ENCODE measurements at places on chromosomes 13 and 19.

DNA sequence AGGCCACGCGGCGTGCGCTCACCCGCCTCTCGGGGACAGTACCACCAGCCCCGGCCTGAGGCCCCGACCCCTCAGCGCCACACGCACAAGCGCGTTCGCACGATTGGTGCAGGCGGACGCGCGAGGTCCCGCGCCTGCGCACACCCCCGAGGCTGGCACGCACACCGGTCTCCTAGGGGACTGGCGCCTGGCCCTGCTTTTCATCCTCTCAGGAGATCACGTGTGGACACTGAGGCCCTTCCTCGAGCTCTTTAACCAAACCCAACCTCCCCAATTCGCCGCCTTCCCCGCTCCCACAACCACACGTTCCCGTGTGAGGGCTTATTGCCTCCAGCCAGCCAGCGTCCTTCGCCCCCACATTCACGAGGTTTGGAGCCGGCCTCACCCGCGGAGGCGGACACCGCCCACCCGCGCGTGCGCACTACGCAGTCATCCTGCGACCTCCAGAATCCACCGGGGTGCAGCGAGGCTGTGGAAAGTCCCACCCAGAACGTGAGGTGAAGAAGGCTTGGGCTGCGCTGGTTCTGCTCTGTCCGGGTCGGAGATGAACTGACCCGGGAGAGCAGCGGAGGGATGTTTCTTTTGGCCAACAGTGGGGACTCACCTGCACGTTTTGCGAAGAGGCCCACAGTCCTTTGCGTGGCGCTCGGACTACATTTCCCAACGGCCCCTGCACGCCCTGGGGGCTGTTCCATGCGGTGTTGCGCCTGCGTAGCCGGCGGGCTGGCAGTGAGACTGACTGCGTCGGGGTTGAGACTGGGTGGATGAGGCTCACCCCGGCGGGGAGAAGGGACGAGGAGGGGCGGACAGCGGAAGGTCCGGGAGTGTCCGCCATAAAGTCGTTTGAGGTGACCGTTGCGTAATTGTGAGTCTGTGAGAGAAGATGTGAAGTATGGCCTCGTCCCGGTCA, 539 bp upstream of the ZNF667 start:
- DNase-seq: peak; percentile 94

DNA sequence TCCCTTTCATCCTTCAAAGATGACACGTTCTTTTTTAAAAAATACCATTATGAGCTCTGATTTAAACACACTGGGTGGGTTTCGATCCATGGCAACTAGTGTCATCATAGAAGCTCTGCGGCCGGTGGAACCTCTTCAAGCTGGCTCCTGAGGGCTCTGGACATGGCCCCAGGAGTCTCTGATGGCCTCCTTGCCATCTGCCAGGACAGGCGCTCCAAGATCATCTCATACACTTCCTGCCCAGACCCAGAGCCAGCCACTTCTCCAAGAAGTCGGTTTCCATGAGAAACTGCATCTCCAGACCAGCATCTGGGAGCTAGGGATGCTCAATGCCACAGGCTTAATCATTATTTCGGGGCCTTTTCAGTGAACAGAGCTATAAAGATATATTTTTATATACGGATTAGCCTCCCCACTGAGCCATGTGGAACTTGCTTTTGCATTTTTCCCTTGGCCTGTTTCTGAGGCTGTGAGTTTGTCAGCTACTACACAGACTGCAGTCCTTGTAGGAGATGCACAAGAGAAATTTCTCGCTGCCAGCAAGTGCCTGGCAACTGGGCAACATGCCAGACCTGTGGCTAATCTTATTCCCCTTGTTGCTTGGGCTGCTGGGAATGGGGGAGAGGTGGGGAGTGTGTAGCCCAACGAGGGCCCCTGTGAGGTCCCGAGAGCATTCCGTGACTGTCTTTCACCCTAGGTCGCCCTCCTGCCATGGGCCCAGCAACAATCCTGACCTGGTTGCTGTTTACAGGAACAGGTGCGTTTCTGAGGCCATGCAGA, 15.9 kb downstream of the SUGP1 start:
- no peak for DNase-seq

DNA sequence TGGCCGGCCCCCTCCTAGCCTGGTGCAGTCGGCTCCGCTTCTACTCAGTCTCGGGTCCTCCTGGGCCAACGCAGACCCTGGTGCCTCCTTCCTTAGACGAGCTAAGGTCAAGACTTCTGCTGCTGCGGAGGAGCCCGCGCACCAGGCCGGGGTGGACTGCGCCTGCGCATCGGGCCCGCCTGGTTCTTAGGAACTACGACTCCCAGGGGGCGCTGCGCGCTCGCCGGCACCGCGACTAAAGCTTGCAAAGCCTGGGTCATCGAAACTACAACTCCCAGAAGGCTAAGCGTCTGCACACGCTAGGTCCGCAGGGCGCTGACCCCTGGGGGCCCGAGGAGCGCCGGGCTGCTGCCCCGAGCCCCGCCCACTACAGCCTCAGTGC, at the start of gene ZNF835:
ZNF835 (minus strand) TSS at position 145 of the 382 bp plus-strand sequence. CDS start 6,559 bp downstream, outside the sequence.
- DNase-seq: peak; percentile 29

- no peak for DNase-seq
Measured at GRCh38 chr19:45114116-45114515, 21.1 kb downstream of the PPP1R37 start.

DNA sequence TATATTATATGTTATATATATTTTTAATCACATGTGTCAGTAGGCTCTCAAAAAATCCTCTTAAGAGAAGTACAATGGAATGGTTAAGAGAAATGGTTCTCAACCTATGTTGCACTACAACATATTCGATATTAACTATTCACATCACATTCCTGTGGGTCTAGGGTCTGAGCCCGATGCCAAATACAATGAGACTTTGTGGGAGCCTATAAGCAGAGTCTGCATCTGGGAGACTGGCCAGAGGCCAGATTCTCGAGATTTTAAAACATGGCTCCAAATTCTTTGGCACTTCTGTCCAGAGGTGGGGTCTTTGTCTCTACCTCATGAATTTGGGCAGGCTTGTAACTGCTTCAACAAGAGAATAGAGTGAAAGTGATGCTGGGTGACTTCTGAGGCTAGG, 79.4 kb upstream of the NBEA start:
- DNase-seq: no peak

DNA sequence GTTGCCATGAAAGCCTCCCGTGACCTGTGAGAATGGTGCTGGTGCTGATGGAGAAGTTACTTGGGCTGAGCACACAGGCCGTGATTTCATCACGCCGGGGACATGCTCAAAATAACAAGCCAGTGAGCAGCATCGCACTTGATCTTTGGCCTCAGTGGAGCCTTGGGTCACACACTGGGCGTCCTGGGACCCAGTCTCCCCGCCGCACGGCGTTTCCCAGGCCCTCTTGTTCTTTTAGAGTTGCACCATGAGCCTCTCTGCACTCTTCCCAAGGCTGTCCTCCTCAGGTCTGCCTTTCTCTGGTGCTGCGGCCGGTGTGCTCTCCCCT, 9.5 kb upstream of the NDUFS7 start:
- DNase-seq: no peak

- no peak for DNase-seq
Measured at GRCh38 chr19:6876748-6877147, 10.6 kb upstream of the ADGRE1 start.

DNA sequence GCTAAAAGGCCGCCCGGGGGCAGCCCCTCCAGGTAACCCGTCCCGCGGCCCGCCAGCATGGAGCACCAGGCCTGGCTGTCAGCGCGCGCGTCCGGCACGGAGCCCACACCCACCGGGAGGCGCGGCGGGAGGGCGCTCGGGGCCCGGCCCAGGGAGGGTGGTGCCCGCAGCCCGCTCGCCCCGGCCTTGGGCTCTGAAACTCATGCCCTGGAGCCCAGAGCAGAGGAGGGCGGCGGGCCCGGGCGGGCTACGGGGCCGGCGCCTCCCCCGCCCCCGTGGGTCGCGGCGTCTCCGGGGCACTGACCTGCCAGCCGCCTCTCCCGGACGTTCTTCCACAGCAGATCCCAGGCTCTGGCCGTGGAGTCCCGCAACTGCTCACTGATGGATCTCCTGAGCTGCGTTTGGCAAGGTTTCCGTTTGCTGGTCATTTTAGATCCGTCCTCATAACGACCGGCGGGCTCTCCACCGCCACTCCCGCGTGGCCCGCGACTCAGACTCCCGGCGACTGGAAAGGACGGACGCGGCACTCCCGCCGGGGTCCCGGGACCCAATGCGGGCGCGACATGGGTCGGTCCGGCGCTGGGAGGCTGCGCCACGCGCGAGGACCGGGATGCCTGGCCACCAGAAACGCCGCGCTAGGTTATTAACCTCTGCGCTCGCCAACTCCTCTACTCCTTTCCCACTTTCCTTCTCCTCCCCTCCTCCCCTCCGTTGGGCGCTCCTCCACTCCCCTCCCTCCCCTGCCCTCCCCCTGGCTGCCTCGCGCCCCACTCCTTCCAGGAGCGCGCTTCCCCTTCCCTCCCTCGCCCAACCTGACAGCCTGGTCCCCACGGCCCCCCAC, 64.7 kb upstream of the STARD13 start:
- DNase-seq: peak; percentile 39

DNA sequence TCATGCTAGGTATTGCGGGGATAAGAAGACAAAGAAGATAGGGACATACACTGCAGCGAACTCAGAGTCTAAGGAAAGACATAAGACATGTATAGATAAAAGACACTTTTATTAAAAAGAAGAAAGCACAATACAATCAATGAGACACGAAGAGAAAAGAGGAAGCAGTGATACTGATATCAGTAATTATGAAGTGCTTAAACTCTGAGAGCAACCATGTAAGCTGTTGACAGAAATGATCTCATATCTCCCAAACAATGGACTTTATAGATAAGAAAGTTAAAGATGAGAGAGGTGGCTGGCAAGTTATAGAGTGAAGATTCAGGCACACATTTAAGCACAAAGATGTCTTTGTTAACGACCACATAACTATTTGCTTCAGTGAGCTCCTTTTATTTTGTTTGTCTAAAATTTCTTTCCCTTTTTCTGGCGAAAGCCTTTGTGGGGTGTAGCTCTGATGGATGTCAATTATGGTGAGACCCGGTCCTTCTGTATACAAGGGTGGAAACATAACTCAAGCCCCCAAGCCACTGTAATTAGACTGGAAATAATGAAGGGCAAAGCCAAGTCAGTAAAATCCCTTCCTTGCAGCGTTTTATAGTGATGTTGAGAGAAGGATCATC, 818.0 kb upstream of the SLC10A2 start:
- no peak for DNase-seq

- DNase-seq: peak; percentile 81
Measured at GRCh38 chr13:42997381-42997780, 5.3 kb upstream of the EPSTI1 start.

GRCh38 chr13:43877766-43878165, 1.8 kb downstream of the CCDC122 start:
- DNase-seq: no peak

- no peak for DNase-seq
Measured at GRCh38 chr13:103810026-103810425, 743.8 kb upstream of the SLC10A2 start.
